Right lobe of liver (tissue), 6 donors: ENCODE measurements at places on chromosomes 6 and 20.

GRCh38 chr6:151130329-151130728 is 109.4 kb upstream of the AKAP12 start:
- no peak for DNase-seq

- peak; percentile 70 for DNase-seq
Observed at GRCh38 chr6:107064579-107065065, 36.6 kb downstream of the MTRES1 start.

DNA sequence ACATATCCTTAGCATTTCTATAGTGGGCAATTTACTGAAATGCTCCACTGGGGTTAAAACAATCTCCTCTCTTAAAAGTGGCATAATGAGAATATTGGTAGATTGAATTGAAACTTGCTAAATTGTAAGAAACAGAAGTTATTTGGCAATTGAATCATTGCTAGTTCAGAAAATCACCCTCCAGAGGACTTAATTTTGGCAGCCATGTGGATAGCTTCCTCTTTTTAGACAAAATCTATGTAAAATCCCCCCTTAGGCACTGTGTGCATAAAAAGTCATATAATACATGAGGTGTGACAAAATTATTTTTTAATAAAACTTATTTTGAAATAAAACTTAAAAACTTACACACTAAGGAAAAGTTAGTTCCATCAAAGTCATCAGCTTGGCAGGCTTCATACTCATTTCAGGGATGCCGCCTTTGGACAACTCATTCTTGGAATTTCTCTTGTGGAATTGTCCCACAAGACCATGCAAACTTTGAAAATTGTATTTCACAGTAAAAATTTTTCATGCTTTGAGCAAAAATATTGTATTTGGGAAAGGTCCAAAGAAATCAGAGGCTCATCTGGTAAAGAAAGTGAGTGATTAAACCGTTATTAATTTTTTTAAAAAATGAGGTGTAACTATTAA is 473.0 kb downstream of the BCKDHB start:
- no peak for DNase-seq

GRCh38 chr20:17594443-17594842 is 24.6 kb downstream of the DSTN start:
- no peak for DNase-seq

DNA sequence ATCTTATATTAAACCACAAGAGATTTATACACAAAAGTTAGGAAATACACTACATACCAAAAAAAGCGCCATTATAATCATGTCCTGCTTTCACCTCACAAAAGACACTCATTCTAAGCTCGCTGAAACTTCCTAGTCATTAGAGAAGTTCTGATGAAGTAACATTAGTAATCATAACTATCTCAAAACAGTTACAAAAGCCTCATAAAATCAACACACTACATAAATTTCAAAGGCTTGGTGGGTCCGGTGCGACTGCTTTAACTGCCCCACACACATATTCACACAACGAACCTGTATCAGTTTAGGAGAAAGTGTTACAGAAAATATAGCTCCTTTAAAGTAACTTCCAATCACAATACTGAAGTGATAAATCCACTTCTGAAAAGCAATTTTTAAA is 1.9 kb downstream of the PHIP start:
- no peak for DNase-seq

- no peak for DNase-seq
Observed at GRCh38 chr6:156767603-156768467, 9.3 kb upstream of the ARID1B start.
